ENCODE measurements at places on chromosomes 7 and 10. TPM values are rescaled to one million over a fixed set of nuclear protein-coding genes. Genes with fewer than 3 reads are reported as not detected.

- DNase-seq = no peak
Observed at GRCh38 chr7:53397911-53398310, 362.5 kb downstream of the POM121L12 start.

DNA sequence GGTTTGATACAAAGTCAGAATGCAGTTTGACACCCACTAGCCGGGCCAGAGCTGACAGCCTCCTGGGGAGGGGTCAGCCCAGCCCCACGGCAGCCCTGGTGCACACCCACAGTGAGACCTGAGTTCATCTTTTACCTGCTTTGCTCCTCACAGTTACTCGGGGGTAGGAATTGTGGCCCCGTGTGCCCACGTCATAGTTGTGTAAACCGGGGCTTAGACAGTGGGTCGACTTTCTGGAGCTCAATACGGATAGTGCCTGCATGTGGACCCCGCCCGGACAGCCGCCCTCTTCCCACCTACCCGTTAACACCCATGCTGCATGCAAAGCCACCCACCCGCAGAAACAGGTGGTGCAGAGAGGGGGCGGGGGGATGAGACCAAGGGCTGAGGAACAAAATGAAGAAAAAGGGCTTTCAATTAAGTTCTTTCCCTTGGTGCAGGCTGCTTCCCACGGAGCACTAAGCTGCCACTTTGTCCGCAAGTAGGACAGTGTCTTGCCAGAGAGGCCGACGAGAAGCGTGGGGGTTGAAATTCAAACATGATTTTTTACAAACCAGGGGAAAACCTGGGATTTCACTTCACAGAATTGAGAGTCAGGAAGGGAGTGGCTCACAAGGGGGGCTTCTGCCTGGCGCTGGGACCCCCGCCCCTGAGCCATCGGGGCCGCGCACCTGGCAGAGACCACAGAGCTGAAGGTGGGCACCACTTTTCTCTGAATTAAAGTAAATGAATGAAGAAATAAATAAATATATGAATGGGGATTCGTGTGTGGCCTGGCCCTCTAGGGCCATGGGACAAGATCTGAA is 24.6 kb upstream of the FOXL3 start:
- no peak for DNase-seq

- no peak for DNase-seq
Observed at GRCh38 chr10:32961895-32962369, 3.9 kb upstream of the ITGB1 start.

- no peak for DNase-seq
Observed at GRCh38 chr7:28086198-28086597, 94.4 kb downstream of the JAZF1 start.

DNA sequence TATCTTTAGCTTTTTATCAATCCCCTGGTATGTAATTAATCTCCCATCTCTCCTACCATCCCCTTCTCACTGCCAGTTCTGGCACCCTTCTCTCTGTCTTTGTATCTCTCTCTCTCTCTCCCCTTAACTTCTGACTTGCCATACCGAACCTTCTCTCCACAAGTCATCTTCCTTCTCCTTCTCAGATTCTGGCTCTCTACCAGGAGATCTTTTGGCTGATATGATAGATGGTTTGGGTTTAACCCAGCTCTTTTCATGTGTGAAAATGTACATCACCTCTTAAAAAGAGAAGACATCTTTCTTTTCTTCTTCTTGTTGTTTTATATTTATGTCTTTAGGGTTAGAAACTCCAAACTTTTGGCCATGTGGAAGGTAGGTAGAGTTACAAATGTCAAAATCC is 196.7 kb downstream of the HGF start:
- no peak for DNase-seq

Gene ANLN
- total RNA-seq = 1.8 TPM

Gene ATOH7
- not detected for total RNA-seq

Gene PLXNA4
- total RNA-seq = 0.38 TPM

- DNase-seq = no peak
Observed at GRCh38 chr10:45239642-45240041, 75.8 kb downstream of the OR13A1 start.

Gene TSPAN13
- 3.5 TPM for total RNA-seq

Gene EPO
- total RNA-seq = not detected

DNA sequence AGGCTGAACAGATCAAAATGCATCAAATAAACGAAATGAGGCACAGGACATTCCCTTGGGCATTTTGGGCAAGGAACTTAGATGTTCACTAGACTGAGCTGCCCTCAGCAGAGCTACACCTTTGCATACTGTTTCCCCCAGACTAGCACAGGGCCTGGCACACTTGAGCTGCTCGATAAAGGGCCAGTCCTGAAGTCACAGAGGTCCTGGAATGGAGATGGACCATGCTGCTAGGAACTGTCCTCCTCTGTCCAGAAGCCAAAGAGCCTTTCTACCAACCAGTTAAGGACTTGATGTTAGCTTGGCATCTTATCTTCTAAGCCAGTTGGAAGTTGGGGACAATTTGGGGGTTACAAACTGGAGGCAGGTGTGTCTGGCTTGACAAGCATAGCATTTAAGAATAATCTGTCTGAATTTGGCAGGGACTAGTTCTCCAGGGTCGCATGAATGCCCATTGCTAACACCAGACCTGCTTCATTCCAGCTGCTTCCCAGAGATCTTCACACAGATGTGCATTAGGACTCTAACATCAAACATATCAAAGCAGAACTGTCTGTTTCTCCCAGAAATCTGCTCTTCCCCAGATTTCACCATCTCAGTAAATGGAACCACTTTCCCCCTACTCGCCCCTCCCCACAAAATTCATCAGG is 152.2 kb upstream of the PDE1C start:
- DNase-seq = no peak

Gene OR2A12
- not detected for total RNA-seq

GRCh38 chr7:8295638-8296361 is 33.8 kb upstream of the ICA1 start:
- DNase-seq = peak; percentile 8

- no peak for DNase-seq
Observed at GRCh38 chr7:43653466-43653865, 70.6 kb downstream of the STK17A start.

DNA sequence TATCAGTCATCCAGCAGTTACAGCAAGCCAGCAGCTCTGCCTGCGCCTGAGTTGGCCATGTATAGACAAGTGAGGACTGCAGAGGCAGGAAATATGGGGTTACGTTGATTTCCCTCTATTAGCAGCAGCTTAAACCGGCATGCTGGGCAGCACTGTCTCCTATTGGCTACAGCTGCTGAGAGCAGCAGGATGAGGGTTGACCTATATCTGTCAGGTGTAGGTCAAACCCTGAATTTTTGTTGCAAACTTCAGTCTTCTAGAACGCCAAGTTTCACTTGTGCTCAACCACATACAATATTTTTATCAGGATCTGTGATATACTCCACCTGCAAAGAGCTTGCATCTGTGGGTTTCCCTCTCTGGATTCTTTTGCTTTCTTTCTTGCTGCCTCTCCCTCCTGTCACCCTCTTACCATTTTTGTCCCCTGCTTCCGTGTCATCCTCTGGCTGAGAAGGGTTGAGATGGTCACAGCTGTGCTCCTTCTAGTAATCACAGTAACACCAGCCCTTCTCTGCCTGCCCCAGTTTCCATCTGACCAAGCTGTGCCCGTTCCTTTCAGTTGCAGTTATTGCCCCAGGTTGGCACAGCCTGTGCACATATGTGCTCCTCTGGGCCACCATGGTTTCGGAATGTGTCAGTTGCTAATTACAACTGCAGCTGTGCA is 23.8 kb upstream of the GLCCI1 start:
- DNase-seq = peak; percentile 22

DNA sequence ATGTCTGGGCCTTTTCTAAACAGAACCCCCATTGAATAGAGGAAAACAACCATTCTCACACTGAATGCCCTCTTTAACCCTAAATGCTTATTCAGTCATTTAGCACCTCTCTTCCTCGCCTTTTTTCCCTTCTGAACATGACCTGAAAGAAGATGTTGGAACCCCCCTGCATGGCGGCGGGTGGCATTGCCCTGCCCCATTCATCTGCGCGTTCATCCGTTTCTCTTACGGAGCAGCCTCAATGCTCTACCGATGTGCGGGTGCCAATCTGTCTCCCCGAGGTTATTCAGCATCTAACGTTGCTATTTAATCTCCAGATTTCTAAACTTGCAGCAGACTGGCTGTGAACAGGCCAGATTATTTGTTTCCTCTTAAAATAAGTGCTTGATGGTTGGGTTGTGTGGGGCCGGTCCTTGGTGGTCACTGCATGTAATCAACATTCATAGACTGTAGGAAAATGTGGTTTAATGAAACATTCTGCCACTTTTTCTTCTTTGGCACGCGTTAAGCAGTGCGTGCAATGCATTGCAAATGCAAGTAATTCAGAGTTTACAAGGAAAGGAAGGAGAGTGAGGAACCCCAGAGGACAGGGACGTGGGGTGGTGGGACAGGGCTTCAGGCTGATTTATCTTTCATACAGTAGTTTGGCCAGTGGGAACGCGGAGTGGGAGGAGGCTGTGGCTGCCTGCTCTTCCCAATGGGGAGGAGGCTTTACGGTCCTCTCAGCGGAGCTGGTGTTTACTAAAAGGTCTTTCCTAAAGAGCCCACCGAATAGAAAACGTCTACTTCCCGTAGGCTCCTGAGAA is 286.7 kb downstream of the DPP6 start:
- no peak for DNase-seq

DNA sequence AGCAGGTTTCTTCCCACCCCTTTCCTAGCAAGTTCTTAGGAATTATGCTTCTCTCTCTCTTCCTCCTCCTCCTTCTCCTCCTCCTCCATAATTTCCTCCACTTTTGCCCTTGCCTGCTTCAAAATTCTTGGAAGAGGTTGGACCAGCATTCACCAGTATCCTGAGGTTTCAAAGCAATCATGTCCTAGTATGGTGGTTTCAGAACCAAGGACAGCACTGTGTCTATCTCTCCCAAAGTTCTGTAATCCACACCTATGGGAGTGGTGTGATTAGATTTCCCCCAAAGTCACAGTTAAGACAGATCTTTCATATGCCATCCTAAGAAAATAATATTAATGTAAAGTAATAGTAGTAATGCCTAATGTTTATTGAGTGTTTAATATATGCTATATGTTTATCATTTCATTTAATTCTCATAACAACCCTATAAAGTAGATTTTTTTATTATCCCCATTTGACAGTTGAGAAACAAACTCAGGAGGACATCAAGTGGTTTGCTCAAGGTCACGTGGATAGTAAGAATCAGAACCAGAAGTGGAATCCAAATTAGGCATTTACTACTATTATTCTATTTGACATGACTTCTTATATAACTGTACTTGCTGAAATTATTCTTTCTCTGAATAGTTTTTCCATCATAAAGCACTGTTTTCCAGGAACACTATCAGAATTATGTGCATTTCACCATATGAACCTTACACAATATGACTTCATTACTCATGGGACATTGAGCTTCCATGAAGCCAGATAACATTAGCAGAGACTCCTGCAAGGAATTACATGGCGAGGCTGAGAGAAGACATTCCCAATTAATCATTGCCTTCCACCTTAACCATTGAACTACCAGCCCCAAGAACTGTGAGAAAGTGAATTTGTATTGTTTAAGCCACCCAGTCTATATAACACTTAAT is 91.4 kb downstream of the IPMK start:
- no peak for DNase-seq

DNA sequence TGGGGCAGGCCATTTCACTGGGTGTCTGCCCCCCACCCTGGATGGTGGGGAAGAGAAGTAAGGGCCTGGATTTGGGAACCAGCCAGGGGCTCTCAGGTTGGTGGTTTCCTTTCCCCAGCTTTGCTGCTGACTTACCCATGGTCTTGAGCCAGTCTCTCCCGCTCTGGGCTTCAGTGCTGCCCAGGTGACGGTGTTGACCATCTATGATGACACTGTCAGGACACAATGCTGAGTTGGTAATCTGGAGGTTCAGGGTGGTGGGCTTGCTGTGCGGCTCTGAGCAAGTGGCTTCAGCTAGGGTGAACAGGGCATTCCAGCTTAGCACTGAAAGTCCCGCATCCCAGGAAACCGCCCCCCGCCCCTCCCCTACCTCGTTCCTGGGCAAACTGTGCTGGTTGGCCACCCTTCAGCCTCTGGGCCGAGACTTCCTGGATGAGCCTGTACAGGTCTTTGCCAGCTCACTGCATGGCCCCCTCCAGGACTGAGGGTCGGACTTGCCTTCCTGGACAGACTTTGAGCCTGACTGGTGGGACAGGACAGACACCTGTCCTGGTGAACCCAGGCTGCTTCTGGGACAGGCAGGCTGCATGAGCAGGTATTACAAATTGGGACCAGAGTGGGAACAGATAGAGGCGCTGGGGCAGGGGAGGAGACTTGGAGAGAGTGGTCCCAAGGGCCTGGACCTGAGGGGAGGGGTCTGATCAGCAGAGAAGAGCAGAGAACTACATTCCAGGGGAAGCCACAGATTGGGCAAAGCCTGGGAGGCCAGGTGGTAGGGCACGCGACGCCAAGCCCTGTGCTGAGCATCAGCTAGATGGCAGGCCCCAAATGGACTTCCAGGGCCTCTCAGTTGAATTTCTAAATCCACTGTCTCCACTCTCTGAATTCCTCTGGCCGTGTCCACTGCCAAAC is 19.9 kb upstream of the ZMIZ1 start:
- no peak for DNase-seq

- no peak for DNase-seq
Observed at GRCh38 chr7:37196676-37197075, 252.0 kb downstream of the ELMO1 start.

Gene TMED4
- total RNA-seq = 71.4 TPM

Gene IFIT1B
- not detected for total RNA-seq

Gene GAD2
- not detected for total RNA-seq

DNA sequence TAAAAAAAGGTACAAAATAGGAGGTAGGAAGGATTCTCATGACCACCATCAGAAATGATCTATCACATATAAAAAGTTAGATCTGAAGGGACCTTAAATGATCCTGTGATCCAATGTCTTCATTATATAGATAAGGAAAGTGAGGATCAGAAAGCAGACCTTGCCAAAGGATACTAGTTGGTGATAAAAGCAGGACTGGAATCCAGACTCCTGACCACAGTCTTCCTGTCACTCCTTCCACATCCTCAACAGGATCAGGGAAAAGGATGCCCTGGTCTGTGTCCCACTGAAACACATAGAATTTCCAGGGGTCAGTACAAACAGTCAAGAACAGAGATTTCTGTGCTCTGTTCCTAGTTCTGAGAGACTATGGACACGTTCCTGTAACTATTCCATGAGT is 97.2 kb downstream of the SPAG6 start:
- DNase-seq = no peak

Gene PNLIP
- total RNA-seq = 0.87 TPM

- DNase-seq = no peak
Observed at GRCh38 chr7:127820732-127821085, 168.7 kb downstream of the SND1 start.

GRCh38 chr10:65024886-65025285 is 1503.7 kb downstream of the REEP3 start:
- DNase-seq = no peak

- no peak for DNase-seq
Observed at GRCh38 chr7:1056785-1057410, 12.6 kb downstream of the GPR146 start.

Measured in activated T-cell treated with anti-CD3 and anti-CD28 coated beads, Interleukin-2, amount 50 U/mL, for 4 hours (primary cell).